ENCODE measurements at places on chromosomes 6 and 20.

DNA sequence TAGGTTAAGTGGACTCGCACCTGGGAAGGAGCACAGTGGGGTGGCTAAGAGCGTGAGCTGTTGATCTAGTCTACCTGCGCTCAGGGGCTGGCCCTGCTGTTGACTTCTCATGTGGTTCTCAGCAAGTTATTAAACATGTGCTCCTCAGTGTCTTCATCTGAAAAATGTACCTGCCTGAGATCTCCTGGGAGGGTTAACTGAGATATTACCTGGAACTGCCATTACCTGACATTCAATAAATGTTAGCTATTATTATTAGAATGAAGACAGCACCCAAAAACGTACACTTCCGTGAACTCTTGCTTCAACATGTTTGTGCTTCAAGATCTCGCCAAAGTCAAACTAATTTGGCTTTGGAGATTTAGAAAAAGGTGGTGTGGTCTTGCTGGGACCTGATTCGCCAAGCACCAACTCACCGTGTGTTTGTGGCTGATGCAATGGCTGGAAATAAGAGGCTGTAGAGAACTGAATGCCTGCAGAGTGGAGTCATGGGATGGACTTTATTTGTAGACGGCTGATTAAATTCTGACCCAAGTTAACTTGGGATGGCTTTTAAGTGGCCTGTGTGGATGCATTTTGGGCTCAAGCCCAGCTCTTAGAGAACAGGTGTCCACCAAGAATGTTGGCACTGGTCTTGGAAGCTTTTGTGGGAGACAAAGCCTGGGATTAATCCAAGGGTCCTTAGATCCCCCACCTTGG is 692.9 kb downstream of the QKI start:
- no peak for DNase-seq

GRCh38 chr20:49570828-49571552 is 3.1 kb upstream of the PTGIS start:
- no peak for DNase-seq

- no peak for DNase-seq
Measured at GRCh38 chr6:3531481-3531880, 74.6 kb upstream of the SLC22A23 start.

GRCh38 chr6:155444952-155445903 is 10.4 kb downstream of the NOX3 start:
- DNase-seq, result no peak

GRCh38 chr6:912871-913835 is 220.2 kb upstream of the EXOC2 start:
- no peak for DNase-seq

GRCh38 chr6:102458990-102459389 is 1065.5 kb downstream of the GRIK2 start:
- no peak for DNase-seq

- no peak for DNase-seq
Measured at GRCh38 chr6:18306977-18307376, 42.6 kb upstream of the DEK start.

GRCh38 chr20:53974785-53975555 is 95.4 kb downstream of the BCAS1 start:
- DNase-seq, result no peak

GRCh38 chr6:5107341-5107740 is 22.2 kb downstream of the PPP1R3G start:
- DNase-seq, result no peak

GRCh38 chr20:51492167-51493092 is 50.1 kb downstream of the NFATC2 start:
- DNase-seq, result no peak

DNA sequence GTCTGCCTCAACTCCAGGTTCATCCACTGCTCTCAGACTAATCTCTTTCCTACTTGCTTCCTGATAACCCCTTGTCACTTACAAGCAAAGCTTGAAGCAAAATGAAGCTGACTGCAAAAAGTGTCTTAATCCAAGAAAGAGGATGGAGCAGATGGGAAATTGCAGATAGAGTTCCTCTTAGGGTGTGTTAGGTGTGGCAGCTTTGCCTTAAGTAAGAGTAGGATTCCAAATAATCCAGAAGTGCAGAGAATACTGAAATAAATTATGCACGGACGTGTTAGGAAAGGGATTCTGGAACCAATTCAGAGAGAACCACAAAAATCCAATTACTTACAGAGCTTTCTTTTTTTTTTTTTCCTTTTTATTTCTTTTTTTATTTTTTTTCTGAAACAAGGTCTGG is 6.1 kb upstream of the RPL7L1 start:
- DNase-seq, result no peak

GRCh38 chr6:133067960-133068359 is 173.2 kb upstream of the EYA4 start:
- DNase-seq, result no peak
